Hippocampal formation (tissue), 2 donors: ENCODE measurements at places on chromosomes 2 and 18.

DNA sequence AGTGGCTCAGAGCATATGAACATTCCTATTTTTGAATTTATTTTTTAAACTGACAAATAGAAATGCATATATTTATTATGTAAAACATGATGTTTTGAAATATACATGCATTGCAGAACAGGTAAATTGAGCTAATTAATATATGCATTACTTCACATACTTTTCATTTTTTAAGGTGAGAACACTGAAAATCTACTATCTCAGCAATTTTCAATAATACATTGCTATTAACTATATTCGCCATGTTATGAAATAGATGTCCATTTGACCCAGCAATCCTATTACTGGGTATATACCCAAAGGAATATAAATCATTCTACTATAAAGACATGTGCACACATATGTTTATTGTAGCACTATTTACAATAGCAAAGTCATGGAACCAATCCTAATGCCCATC is 717.7 kb upstream of the PIK3C3 start:
- DNase-seq = no peak

- no peak for DNase-seq
Measured at GRCh38 chr18:68843473-68844089, 45.7 kb downstream of the CCDC102B start.

DNA sequence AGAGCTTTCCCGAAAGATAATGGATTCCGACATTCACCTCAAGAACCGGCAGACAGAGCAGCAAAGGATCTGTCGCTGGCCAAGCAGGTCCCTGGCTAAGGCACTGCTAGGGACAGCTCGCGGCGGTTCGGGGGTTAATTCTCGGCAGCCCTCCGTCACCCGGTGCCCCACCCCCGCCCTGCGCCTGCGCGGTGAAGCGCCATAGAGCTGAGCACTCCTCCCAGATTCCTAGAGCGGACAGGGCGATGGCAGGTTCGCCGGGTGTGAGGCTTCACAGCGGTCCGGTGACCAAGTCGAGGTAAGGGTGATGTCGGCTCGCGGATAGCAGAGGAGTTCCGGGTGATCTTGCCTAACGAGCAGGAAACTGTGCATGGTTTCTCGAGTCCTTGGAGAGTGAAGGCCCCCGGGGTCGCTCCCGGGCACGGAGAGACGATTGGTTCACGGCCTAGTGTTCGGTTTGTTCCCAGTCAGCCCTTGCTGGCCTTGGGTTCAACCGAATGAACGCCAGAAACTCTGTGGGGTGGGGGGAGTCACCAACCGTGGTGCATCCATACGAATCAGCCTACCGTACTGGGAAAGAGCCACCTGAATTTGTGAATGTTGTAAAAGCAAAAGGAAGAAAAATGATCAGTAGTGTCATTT is at the start of gene ZSCAN30:
TSS of gene ZSCAN30 (minus strand) at position 136 of the 642 bp plus-strand sequence. CDS start 25,877 bp downstream, outside the sequence.
- DNase-seq = peak; percentile 94

- no peak for DNase-seq
Measured at GRCh38 chr2:182318466-182319220, 108.2 kb downstream of the PDE1A start.

DNA sequence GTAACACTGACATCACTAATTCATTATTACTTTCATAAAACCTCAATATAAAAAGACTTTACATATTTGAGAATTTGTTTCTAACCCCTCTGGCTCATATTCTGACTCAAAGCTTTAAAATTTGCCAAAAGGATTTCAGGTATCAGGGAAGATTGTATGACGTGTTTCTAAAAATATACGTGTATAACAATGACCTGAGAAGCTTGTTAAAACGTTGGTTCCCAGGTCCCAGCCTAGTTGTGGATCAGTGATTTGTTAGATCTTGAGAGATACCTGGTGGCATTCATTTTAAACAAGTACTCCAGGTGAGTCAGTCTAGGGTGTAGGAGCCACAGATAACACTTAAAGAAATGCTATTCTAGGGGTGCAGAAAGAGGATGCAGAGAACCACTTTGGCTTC is 1096.8 kb upstream of the NXPH2 start:
- no peak for DNase-seq

DNA sequence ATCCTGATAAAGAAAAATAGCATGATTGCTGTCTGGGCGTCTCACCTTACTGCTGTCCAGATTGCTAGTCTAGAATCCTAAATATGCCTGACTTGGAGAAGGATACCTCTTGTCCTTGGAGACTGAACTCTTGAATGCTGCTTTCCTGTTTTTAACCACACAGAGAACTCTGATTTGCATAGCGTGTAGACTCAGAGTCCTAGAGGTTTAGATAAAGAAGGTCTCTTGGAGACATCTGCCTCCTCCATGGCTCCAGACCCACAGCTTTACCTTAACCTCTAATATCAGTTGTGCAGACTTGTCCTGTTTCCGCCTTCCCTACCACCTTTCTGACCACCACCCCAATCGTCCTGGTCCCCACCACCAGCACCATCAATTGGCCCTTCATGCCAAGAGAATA is 292.6 kb upstream of the CYRIA start:
- DNase-seq = no peak

DNA sequence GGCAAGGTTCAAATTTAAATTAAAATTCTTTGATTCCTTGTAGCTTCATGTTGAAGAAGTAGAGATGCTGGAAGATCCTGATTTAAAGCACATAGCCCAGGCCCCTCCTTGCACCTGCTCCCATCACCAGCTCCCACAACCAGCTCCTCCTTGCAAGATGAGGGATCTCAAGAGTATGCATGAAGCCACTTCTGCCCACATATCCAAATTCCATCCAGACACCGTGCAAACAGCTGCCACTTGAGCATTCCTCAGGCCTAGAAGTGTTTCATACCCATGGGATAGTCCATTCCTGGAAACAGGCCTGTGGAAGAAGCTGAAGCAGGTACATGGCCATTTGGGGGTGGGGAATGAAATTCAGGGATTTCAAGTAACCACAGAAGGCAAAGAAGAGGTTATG is 32.4 kb upstream of the ITPRID2 start:
- DNase-seq = no peak
